ENCODE measurements at places on chromosomes 11 and 22.

DNA sequence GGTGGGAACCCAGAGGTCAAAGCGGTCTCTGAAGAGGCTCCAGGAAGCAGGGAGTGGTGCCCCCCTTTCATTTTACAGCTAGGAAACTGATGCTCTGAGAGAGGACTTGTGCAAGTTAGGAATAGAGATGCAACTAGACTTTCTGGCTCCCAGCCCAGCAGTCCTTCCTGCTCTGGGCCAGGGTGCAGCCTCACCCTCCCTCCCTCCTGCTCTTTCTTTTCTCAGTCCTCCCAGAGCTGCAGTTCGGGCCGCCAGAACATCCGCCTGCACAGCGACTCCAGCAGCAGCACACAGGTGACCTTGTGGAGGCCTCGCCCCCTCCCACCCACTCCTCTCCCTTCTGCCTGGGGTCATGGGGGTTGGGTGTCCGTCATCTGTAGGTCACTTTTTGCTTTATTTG, 51.5 kb downstream of the LHFPL7 start:
- DNase-seq, result no peak

- DNase-seq, result no peak
Observed at GRCh38 chr22:26817926-26818325, 160.5 kb downstream of the MIAT start.

DNA sequence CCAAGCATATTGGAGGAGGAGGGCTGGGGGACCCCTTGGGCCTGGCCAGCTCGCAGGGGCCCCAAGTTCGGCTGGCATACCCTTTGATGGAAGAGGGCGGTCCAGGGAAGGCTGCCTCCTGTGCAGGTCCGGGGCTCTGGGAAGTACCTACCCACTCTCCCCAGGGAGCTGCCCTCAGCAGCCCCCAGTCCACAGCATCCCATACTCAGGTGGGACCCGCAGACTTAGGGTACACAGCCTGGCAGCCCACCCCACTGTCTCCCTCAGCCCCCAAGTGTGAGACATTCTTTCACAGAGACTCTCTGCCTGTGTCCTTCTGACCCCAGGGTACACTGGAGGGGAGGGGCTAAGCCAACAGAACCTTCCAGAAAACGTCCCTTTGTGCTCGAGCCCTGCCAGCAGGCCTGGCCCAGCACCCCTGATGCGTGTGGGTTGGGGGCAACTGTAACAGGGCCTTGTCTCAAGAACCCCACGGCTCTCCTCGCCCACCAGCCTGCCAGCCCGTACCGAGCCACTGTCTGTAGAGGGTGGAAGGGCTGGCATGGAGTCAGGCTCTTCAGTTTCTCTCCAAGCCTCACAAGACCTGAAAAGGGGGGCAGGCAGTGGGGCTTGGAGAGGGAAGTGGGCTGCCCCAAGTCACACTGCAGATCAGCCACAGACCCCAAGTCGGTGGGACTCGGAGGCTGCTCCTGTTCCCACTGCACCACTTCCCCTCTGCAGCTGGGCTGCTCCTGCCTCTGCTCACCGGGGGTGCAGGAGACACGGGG, 7.0 kb upstream of the TNFRSF13C start:
- DNase-seq, result no peak

- no peak for DNase-seq
Observed at GRCh38 chr11:21604564-21604963, 588.3 kb upstream of the ANO5 start.

DNA sequence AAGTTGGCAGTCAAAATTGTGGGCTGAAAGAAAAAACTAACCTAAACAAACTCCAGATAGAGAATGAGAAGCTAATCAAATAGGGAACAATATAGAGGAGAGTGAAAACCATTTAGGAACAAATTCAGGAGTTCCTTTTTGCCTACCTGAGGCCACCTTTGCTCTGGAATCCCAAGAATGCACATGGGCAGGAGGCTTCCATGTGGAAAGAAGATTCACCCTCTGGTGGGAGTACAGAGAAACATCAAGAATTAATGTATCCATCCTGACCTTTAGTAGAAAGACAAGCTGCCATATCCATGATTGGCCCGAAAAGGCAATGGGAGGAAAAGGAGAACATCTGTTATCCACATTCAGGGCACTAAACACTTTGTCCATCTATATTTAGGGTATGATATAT, 35.0 kb upstream of the MRGPRX1 start:
- DNase-seq, result no peak
